ENCODE measurements at places on chromosomes 1 and 21.

DNA sequence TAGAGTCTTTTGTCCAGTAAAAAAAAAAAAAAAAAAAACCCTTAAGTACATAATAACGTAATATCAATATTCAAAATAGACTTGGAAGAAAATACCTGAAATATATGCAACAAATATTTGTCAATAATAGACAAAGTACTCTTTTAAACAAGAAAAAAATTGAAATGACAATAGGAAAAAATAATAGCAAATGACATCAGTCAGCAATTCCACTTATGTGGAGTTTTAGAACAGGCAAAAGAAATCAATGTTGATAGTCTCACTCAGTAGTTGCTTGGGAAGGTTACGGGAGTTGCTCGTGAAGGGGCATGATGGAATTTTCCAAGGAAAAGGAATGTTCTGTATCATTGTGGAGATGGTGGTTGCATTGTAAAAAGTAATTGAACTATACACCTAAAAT is 16.9 kb downstream of the LYPLAL1 start:
- DNase-seq = no peak

DNA sequence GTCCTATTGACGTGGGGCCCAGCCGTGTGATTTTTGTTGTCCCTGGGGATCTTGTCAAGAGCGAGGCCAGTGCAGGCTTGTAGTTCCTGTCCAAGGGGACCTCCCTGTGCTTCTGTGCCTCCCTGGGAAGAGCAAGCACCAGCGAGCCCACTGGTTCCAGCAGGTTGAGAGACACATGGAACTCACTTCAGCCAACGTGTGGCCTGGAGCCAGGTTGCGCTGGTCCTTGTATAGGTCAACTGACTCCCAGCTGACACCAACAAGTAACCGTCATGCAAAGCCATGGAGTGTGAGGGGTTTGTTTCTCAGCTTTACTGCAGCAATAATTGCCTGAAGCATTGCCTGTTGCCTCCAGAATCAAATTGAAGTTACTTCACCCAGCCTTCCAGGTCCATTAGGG is 63.0 kb downstream of the DISP3 start:
- DNase-seq = no peak

- no peak for DNase-seq
Observed at GRCh38 chr1:183473217-183473536, 878 bp downstream of the SMG7 start.

- DNase-seq = no peak
Observed at GRCh38 chr1:41161846-41162245, 80.3 kb downstream of the SCMH1 start.

GRCh38 chr1:30955448-30956015 is 47.0 kb upstream of the SDC3 start:
- no peak for DNase-seq

GRCh38 chr1:119742677-119743076 is 26.0 kb downstream of the HMGCS2 start:
- DNase-seq = no peak

GRCh38 chr1:8517661-8518489 is 200.0 kb downstream of the SLC45A1 start:
- peak; percentile 53 for DNase-seq

- DNase-seq = no peak
Observed at GRCh38 chr1:94698759-94699502, 121.2 kb upstream of the SLC44A3 start.

- no peak for DNase-seq
Observed at GRCh38 chr1:232534552-232535517, 95.1 kb downstream of the SIPA1L2 start.

GRCh38 chr1:156419854-156420204 is 50.8 kb downstream of the RHBG start:
- no peak for DNase-seq

DNA sequence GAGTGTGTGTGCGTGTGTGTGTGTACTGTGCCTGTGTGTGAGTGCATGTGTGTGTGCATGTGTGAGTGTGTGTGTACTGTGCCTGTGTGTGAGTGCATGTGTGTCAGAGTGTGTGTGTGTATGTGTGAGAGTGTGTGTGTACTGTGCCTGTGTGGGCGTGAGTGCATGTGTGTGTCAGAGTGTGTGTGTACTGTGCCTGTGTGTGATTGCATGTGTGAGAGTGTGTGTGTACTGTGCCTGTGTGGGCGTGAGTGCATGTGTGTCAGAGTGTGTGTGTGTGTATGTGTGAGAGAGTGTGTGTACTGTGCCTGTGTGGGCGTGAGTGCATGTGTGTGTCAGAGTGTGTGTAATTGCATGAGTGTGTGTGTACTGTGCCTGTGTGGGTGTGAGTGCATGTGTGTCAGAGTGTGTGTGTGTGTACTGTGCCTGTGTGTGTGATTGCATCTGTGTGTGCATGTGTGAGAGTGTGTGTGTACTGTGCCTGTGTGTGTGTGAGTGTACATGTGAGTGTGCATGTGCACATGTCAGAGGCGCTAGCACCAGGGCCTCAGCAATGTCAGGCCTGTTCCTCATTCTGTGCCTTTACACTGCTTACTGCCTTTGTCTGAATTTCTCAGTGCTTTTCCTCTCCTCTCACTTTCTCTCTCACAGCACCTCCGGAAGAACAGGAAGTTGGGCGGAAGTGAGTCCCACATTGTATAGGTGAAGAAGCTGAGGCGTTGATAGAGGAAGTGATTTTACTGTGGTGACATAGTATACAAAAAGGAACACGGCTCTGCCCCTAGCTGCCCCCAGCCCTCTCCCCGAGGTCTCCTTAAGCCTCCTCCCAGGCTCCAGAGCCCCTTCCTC is 4.9 kb downstream of the SLC5A9 start:
- no peak for DNase-seq

DNA sequence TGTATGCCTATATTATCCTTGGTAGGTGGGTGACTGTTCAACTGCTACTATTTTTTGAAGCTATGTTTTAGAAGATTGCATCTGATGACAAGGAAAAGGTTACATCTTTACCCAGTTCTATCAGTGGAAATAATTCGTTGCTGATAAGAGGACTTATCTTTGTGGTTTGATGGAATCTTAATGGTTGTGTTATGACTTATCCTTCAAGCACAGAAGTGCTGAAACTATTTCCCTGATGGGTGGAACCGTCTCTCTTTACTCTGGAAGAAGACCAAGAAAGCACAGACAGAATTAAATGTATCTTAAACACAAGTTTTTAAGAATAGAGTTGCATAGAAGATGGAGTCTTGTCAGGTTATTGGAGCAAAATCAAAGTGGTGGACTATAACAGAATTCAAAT is 437.7 kb upstream of the KAZN start:
- DNase-seq = no peak

GRCh38 chr1:114521396-114522263 is 10.6 kb upstream of the TRIM33 start:
- DNase-seq = no peak

GRCh38 chr1:195327361-195327760 is 1280.9 kb downstream of the KCNT2 start:
- no peak for DNase-seq

DNA sequence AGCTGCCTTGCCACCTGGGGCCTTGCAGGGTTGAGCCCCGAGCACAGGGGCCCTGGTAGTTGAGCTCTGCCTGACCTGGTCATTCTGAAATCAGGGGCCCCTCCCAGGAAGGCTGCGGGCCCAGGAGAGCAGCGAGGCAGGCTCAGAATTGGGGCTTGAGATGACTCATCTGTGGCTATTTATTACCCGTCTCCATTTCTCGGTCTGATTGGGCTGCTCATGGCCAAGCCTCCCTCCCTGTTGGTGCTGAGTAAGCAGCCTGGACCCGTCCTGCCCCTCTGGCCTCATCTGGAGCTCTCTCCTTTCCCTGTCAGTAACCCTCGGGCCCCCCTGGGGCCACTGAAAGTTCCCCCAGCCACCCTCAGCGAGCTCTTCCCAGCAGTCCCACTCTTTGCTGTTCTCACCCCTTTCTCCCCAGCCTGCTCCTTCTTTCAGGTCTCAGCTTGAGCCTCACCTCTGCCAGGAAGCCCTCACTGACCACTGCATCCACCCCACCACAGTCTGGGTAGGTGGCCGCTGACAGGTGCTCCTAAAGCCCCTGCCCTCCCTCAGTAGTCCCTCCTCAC is 11.0 kb upstream of the TNFRSF8 start:
- DNase-seq = no peak

- no peak for DNase-seq
Observed at GRCh38 chr21:35399706-35400105, 350.6 kb upstream of the RUNX1 start.

DNA sequence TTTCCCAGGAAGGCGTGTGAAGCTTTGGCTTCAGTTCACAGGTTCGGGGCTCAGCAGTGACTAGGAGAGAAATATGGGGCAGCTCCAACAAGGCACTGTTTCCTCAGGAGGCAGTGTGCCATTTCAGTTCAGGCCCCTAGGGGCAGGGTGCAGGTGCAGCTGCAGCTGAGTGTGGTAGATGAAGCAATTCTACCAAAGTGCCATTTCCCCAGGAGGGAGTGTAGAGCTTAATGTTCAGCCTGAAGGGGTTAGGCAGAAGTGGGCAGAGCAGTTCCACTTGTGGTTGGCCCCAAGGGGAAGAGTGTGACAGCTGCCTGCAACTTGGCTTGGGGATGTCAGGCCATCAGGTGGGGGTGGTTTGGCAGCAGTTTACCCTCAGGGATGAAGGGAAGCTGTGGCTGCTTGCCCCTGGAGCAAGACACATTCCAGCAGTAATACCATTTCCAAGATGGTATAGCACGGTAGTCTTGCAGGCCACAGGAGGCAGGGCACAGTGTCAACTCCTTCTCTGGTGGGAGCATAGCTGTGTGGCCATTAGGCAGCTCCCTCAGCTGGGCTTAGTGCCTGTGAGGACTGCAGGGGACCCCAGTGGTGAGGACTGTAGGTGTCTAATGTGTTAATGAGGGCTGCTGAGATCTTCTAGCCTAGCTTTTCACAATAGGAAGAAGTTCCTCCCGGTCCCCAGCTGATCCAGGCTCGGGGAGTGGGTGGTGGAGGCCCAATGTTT is 34.7 kb downstream of the RGSL1 start:
- no peak for DNase-seq

DNA sequence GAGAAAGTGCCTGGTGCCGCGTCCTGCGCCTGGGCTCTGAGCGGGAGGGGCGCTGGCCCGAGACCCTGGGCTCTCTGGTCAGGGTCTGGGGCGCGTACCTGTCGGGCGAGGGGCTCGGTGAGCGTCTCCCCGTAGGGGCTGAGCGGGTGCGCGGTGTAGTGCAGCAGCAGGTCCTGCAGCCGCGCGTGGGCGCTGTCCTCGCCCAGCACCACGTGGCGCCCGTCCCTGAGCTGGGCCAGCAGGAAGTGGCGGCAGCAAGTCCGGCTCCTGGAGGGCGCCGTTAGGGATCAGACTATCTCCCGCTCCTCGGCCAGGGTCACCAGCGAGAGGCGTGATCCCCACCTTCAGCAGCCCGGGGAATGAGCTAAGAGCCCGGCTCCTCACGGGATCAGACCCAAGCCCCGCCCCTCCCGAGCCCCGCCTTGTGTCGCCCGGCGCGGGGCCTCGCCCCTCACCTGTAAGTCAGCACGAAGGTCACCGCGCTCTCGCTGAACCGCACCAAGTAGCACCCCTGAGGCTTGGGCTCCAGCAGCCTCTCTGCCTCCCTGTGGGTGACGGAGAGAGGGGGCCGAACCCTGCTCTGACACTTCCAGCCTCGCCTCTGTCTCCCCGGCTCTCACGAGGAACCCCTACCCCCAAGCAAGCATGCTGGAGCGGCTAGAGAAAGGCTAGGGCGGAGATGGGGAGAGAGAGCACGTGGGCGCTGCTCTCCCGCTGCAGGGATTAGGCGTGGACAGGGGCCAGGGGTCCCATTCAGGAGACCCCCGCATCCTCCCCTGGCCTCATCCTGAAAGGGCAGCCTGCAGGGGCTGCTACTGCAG is 2.7 kb downstream of the SH2D2A start:
- DNase-seq = peak; percentile 60

GRCh38 chr21:41381731-41382130 is 19.9 kb downstream of the MX2 start:
- no peak for DNase-seq

DNA sequence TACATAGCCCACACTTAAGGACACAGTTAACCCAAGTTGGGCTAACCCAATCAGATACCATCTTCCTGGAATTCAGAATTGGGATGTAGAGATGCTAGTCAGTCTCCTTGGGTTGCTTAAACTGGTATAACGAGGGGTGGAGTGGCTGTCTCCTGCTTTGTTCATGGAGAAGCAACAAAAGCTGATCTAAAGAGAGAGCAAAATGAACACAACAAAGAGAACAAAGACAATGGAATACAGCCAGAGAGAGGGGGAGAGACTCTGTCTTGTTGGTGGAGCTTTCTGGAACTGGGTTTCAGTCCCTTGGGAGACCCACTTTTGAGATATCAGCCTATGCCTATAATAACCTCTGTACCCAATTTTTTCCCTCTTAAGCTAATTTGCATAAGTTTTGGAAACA is 138.1 kb downstream of the ATG4C start:
- DNase-seq = no peak

GRCh38 chr21:16186742-16187141 is 457.0 kb downstream of the USP25 start:
- DNase-seq = no peak

DNA sequence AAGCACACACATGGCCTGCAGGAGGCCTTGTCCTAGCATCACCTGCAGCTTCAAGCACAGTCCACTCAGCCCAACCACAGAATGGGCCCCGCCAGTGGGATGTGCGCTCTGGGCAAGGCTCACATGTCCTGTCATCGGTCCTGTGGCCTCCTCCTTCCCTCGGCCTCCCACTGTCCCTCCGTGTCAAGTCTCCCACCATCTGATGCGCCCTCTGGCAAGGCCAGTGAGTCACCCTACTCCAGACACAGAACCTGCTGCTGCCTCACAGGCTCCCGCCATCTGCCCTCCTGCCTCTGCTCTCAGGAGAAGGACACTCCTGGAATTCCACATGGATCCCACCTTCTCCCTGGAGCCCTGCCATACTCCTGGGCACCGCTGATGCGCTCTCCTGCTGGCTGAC is 14.2 kb downstream of the KCNAB2 start:
- no peak for DNase-seq

GRCh38 chr21:39016740-39017315 is 166.4 kb downstream of the PSMG1 start:
- DNase-seq = no peak

- no peak for DNase-seq
Observed at GRCh38 chr1:201578008-201578888, 39.3 kb downstream of the NAV1 start.

DNA sequence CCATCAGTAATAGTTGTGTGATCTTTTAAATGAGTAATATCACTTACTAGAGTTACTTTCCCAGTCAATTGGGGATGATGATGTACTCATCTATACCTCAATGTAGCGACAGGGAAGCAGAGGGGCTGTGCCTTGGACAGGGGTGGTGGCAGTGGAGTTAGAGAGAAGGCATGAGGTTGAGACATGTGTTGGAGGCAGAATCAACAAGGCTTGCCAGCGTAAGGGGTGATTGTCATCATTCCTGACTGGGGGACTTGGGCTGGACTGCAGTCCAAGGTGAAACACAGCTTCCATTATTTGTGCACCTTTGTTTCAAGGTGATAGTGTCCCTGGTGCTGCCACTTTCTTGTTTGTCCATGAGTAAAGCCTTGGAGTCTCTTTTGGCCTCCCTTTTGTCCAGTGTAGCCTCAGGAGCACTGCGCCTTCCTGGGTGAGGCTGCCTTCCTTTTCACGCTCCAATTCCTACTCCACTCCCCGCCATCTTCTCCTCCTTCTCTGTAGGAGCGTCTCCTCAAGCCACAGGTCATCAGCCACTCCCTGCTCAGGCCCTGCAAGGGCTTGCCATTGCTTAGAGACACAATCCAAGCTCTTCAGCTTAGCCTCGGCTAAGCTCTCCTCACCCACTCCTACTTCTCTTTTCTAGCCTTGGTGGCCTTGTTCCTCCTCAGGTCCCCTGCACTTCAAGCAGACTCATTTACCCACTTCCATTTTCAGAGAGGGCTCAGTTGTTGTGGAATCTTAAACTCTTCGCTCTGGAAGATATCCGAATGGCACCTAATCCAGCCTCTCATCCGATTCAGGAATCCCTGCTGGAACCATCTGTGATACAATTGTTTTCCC is 77.6 kb upstream of the CD34 start:
- DNase-seq = no peak

- DNase-seq = no peak
Observed at GRCh38 chr1:214031267-214031650, 43.5 kb downstream of the PROX1 start.

All from NCI-H1930 (cell line).